SJCRH30 (cell line): ENCODE measurements at places on chromosomes 5 and 9. TPM values are rescaled to one million over a fixed set of nuclear protein-coding genes. Genes with fewer than 3 reads are reported as not detected.

Gene HSPB3
- total RNA-seq: 0.51 and 0.86 TPM in 2 replicates

Gene COL23A1
- total RNA-seq: not detected in 2 replicates

DNA sequence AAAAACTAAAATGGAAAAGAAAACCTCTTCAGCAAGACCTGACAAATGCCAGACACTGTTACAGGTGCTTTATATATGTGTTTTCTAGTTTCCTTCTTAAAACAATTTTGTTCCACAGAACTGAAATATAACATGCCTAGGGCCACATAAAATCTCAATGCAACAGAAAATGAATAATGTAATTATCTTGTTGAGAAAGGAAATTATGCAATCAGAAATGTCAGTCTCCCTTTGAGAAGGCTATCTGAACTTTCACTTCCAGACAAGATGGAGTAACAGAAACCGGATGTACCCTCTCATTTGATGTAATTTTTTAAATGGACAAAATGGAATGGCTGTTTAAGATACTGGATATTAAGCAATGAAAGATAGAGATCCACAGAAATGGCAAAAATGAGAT lies 79.2 kb downstream of the AGTPBP1 start:
- DNase-seq: no peak

DNA sequence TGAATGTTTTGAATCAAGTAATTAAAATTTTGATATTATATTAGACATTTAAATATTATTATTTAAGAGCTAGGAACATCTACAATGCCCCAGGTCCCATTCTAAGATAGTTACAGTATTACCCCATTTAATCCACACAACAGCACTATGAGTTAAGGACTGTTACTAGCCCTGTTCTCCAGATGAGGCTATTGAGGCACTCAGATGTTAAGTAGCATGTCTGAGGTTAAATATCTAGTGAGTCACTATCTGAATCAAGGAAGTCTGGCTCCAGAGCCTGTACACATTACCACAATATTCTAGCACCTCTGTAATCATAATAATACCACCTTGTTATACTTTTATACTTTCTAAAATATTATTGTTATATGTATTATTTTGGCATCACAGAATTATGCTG lies 304.6 kb downstream of the PDE4D start:
- no peak for DNase-seq

DNA sequence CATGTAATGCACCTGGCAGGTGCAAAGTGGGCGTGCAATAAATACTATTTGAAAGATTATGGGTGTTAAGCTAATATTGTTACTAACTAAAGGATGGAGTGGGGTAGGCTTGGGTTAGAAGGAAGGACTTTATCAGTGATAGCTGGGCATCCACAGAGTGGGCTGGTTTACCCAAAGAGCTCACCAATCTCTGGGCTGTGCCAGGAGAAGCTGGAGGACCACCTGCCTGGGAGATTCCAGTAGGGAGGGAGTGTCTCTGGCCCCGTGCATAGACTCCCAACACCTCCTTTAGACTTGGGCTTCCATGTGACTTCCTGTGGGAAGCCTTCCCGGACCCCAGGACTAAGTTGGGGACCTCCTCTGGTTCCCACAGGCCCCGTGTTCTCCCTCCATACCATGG lies 5.6 kb upstream of the URM1 start:
- DNase-seq: no peak

GRCh38 chr5:144566747-144567420 lies 396.2 kb downstream of the KCTD16 start:
- DNase-seq: no peak

GRCh38 chr5:112974901-112975300 lies 1.7 kb upstream of the DCP2 start:
- DNase-seq: no peak

DNA sequence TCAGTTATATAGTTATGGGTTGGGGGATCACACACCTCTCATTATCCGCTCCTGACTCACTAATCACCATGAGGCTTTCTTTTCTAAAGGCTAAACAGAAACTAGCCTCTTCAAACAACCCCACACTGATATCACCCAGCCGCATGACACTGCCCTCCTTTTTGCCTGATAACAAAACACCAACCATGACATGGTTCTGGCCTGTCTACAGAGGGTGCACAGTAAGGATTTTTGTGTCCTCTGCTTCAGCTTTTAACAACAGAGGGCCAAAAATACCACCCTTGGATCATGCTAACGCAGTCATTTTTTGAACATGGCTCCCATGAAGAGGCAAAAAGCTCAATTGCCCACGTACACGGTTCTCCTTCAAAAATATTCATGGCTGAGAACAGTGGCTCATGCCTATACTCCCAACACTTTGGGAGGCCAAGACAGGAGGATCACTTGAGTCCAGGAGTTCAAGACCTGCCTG lies 4.0 kb downstream of the CMBL start:
- no peak for DNase-seq

DNA sequence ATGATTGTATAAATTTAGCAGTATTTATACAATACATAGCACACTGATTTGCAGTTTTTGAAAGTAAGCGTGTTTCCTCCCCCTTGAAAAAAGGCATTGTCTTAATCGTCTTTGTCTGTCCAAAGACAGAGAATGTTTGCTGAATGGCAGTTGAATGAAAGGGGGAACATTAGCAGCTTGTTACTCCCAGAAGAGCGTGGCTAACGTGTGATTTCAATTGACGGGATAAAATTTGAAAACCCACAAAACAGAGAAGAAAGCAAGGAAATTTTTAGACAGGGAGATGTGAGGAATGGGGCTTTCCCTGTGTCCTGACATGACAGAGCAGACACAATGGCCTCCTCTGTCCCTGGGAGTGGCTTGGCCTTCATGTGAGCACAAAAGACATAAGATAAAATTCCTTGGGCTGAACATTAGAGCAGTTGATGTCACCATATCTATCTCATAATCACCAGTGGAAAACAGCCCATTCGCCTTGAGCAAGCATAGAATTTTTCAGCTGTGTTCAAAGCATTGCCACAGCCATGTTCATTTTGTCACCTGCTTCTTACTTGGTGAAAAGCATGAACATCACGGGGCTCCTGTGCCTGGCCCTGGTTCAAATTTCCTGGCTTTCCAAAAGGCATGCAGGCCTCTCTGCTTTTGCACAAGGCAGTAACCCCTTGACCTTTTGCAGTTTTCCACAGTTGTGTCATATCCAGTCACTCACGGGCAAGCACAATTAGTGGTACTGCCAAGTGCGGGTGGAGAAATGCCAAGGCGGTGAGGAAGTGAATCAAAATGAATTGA lies 126.9 kb downstream of the TLE1 start:
- DNase-seq: no peak

GRCh38 chr5:29054282-29054681 lies 2015.9 kb upstream of the CDH9 start:
- no peak for DNase-seq
